ENCODE measurements at places on chromosomes 5 and 9.
A peak's percentile ranks its signal among the peaks of the same experiment; 100 is the strongest.

DNA sequence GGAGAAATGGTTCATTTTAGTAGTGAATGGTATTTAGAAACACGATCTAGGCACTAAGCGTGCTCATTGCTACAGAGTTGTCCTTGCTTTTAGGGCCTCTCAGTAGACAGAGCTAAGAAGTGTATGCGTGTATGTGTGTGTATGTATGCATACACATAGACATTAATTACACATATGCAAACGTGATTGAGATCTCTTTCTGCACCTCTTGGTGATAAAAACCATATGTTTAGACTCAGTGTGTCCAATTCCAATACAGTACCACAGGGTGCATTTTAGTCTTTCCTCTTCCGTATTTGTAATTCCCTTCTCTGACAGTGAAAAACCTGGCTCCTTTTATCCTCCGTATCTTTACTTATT is 13.1 kb downstream of the TRIO start:
- no peak for DNase-seq

- peak; percentile 17 for DNase-seq
Measured at GRCh38 chr9:95750725-95751519, 124.6 kb upstream of the ERCC6L2 start.

DNA sequence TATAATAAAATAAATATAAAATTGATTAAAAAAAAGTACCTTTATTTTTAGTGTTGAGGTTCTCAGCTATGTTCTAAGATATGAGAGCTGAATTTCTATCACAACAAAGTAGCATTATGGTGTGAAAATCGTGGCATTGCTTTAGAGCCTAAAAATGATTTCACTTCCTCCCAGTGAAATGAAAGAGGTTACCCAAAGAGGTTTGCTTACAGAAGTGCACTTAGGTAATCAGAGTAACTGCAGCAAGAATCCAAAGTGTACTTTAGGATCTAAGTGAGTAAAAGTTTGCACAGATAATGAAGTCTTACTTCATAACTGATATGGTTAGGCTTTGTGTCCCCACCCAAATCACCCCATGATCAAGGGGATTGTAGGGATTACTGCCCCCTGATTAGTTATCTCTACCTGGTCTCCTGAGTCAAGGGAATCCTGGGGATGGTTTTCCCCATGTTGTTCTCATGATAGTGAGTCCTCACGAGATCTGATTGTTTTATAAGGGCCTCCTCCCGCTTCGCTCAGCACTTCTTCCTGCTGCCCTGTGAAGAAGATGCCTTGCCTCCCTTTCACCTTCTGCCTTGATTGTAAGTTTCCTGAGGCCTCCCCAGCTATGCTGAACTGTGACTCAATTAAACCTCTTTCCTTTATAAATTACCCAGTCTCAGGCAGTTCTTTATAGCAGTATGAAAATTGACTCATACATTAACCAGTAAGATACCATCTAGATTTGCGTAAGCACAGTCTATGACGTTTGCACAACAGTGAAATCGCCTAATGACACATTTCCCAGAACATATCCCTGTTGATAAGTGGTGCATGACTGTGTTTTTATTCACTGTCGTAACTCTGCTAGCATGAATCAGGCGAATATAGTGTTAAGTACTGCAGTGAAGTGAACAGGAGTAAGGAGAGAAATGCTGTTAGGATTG is 40.3 kb upstream of the LRRC70 start:
- DNase-seq = no peak

- no peak for DNase-seq
Measured at GRCh38 chr5:93236807-93237421, 344.1 kb downstream of the NR2F1-AS1 start.

DNA sequence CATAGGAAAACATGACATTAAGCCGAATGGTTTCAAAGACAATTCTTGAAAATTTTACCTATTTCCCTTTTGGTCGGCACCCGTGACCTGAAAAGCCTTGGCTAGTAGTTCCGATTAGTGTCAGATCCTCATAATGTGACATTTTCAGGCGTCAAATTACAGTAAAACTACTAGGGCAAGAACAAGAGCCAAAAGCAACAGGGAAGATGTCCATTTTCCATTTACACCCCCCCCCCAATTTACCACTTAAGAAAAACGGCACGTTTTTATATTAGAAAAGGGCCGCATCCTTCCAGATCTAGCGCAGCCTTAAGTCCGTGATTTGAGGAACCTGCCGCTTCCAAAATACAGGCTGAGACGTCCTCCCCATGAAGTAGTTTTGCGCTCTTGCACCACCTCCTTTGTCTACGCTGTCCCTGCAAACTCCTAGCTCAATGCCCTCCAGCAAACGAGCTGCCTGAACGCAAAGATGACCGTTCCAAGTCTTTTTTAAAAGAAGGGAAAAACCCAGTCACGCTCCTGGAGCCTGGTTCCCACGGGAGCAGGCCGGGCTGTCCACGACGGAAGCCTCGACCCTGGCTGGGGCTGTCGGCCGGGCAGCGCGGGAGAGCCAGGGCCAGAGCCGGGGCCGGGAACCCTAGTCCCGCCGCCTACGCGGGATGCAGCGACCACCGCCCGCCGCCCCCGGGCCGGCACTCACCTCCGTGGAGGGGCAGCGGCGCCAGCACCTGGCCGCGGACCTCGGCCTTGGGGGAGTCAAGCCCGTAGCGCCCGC is 616 bp downstream of the RNF130 start:
- DNase-seq = no peak
